ENCODE measurements at places on chromosomes 11 and 22.

DNA sequence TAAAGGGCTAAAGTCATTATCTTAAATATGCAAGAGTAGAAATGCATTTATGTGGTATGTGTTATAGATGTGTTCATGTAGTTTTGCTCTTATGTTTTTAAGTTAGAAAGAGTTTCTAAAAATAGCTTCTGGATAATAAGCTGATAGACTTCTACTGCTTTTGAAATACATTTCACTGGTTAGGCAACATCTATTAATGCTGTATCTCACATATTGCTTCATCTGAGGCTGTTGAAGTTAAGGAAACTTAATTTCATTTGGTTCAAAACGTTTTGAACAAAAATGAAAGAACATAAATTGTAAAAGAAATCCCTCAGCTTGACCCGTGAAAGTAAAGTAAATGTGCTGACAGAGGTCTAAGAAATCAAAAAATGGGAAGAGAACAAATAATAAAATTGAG, 164.0 kb upstream of the CTSC start:
- DNase-seq, result no peak

GRCh38 chr11:12544986-12545775, 129.0 kb upstream of the TEAD1 start:
- DNase-seq, result no peak

DNA sequence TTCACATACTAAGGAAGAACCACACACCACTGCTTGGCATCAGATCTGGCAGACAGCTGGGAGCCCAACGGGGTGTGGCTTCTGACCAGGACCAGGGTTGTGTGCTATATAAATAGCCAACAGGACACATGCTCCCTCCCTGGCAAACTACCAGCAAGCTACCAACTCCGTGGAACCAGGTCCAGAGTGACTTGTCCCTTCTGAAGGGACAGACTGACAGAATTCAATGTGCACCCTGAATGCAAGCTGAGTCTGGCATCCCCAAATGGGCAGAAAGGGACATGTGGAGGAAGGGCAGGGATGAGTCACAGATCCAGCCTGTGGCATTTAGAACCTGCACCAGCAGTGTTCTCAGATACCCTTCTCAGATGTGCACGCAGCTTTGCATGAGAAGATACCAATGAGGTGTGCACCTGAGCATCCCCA, 92.9 kb downstream of the MICAL3 start:
- no peak for DNase-seq

DNA sequence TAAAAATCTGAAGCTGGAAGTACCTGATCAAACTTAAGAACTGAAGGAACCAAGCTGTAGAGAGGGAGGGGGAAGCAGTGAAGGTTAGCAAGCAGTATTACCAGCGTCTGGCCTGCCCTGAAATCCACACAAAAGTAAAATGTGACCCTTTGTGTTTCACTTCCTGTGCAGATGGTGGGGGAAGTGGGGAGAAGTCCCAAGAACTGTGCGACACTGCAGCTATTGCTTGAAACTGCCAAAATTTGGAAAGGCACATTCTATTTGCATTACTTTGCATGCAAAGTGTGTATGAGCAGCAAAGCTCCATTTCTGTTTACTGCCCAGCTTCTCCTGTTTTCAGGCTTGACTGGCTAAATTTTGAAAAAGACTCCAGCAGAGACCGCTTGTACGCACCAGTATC, 72.1 kb upstream of the BMAL1 start:
- no peak for DNase-seq

DNA sequence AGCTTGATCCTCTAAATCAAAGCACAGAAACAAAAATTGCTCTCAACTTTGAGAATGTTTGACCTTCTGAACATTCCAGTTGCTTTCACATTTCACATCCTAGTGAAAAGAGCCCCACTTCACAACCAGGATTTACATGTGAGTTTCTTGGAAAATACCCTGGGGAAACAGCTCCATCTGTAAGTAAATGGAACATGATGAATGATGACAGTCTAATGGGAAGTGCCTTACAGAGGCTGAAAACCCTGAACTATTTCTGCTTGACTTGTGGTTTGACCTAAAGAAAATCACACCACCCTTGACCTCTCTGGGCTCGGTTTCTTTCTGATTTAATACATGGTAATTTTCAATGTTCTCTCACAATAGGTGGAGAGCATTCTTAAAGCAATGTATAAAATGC, 499.4 kb upstream of the API5 start:
- DNase-seq, result no peak

DNA sequence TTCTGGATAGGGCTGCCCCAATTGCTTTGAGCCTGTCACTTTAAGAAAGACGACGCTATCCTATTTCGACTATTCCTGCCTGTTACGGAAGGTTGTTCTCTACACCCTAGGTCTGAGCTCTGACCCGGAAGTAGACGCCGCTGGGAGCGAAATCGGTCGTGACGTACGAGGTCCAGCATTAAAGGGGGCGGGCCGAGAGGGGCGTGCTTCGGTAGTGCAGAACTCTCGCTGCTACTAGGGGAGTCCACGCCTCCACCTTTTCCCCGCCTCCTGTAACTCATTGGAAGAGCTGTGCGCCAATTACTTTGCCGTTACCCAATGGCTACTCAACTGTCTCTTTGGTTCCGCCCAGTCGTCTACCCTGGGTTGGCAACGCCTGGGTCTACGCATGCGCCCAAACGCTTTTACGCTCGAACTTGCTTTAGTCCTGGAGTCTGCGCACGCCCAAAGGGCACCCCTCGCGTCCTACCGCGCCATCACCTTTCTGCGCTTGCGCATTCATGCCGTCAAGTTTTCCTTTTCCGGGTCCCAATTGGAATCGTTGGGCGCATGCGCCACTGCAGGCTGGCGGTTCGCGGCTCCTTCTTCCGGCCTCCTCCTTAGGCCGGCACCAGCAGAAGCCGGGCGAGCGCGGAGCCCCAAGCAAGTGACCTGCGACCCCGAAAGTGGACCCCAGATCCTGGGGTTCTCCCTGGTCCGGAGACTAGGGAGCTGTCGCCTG, at the start of gene PCNX3:
Gene PCNX3, plus strand, starts transcription at position 548 of the 721 bp plus-strand sequence. CDS start 536 bp downstream, outside the sequence.
- DNase-seq, result peak; percentile 99

- DNase-seq, result no peak
Observed at GRCh38 chr22:16932577-16932976, 75.4 kb downstream of the GAB4 start.

- DNase-seq, result no peak
Observed at GRCh38 chr11:57357856-57358255, 19.7 kb downstream of the P2RX3 start.

DNA sequence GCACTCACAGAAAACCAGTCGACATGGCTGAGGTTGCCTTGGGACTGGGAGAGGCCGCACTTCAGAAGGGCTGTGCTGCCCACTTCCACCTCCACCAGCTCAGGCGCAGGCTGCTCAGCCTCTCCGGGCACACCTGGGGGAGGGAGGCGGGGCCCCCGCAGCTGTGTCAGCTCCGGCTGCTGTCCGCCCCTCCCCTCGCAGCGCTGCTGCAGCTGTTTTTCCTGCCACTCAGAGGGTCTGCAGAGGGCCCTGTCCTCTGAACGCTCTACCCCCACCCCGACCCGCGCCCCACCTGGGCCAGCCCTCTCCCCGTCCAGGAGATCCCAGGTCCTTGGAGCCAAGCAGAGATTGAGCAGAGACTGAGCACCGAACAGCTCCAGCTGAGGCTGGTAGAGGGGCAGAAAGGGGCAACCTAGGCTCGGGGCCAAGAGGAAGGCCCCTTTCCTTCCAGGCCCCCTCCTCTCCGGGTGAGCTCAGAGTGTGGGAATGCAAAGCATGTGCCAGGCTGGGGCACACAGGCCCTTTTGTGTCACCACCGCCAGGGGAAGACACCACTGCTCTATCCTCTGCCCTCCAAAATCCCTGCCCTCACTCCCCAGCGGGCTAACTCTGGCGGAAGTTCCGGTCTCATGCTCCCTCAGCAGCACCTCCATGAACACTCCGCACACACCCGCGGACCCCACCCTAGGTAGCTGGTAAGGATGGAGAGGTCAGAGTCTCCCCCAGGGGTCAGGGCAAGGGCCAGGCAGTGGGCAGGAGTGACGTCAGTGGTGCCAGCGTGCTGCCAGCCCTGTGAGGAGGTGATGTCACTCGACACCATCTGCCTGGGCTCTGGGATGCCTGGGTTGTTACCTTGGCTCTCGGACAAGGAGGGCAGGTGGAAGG, 1.6 kb downstream of the MCAM start:
- DNase-seq, result peak; percentile 38

- no peak for DNase-seq
Observed at GRCh38 chr22:47073075-47073474, 310.6 kb downstream of the TBC1D22A start.

GRCh38 chr11:23138761-23139160, 278.5 kb upstream of the CCDC179 start:
- DNase-seq, result no peak

GRCh38 chr11:83006877-83007330, 64.8 kb downstream of the RAB30 start:
- DNase-seq, result no peak

DNA sequence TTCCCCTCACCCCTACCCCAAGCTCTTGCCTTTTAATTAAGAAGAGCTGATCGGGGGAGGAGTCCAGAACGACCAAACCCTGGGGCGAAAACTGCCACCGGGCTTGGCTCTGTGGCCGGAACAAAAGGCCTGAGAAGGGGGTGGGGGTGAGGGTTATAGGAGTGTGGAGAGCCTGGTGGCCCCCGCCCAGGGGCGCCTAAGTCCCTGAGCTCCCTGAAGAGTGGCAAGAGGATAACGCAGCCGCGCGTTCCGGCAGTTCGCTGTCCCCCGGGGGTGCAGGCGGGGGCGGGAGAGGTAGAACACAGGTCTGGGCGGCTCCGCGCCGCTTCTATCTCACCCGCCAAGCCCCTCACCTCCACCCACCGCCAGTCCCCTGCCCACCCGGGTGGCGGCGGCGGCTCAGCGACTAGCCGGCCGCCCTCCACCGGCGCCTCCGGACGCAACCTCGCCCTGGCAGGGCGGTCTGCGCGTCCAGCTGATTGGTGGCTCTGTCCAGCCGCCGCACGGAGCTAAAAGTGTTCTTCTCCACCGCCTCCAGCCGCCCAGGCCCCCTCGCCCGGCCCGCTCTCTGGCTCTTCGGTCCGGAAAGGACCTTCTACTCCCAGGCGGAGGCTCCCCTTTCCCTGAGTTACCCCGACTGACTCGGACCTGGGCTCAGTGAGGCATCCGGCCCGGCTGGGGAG, 18.7 kb upstream of the BDNF start:
- DNase-seq, result no peak

DNA sequence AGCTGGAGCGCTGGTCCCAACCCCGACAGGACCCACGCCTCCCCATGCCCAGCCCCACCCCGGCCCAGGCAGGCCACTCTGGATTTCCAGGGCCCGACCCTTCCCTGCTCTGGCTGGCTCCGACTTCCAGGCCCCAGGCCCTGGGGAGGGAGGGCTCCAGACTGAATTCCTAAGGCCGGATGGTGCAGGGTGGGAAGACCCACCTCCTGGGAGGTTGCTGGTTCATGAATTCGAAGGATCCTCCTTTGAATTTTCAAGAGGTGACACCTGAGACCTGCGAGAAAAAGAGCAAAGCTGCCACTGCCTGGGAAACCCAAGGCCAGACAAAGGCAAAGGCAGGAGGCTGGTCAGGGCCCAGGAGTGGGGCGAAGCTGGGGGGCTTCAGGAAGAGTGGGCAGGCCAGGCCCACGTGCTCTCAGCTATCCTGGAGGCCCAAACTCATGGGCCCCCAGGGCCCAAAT, 47.0 kb upstream of the LINC01488 start:
- no peak for DNase-seq

DNA sequence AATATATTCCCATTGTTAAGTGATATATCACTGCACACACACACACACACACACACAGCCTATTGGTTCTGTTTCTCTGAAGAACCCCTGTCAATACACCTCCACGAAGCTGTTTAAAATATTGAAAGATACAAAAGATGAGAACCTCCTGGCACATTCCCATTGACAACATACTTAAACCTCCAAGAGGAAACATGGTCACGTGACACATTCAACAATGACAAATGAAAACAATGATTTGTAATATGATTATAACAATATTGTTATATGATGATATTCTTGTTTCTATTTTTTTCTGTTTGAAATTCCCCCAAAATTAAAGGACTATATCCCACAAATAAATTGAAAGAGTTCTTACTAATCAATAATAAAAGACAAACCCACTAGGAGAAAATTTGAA, 1344.9 kb downstream of the BRD1 start:
- DNase-seq, result no peak

DNA sequence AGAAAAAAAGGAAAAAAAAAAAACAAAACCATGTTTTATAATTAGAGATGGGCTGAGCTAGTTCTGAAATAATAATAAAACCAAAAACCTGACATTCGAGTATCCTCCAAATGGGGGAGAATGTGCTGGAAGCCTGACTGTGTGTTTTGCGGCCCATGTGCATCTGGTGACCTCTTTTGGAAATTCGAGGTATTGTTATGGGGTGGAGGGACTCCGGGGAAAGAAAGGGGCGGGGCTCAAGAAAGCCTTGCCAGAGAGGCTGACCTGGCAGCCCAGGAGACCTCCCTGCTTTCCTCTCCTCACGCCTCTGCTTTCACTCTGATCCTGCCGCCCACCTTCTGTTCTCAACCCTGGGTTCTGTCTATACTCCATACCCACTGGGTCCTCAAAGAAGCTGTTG, 72.9 kb downstream of the CTTN start:
- DNase-seq, result no peak

- DNase-seq, result no peak
Observed at GRCh38 chr11:44618561-44619425, 53.3 kb downstream of the CD82 start.

DNA sequence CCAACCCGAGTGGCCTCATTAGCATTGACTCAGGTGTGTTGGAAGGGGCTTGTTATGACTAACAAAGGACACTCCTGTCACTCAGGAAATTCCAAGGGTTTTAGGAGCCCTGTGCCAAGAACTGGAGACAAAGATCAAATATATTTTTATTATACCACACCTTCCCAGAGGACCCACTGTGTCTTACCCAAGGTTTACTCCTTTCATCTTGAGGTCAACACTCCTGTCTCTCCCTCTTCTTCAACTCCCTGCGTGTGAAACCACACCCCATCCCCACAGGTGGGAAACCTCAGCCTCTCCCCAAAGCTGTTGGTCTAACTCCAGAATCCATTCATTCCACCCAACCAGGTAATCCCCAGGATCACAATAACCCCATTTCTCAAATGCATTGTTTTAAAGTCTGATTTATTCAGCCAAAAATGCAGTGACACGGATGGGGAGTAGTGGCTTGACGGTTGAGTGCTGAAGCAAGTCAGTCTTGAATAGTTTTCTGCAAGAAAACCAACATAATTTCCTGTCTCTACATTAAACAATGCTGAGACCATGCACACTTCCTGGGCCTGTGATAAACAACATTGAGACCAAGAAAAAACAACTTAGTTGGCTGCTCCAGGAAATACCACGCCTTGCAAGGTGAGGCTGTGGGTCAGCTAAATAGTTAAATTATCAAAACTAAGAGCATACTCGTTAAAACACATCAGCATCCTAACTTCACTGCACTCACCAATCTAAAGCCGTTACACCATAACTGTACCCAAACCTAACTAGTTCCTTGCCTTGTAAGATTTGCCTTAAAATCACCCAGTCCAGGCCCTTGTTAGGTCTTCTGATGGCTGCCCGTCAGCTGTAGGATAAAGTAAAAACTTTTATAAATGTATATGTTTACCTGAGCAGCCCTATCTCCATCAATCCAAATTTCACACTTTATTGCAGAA, 38.5 kb upstream of the SPON1 start:
- no peak for DNase-seq

GRCh38 chr11:13038366-13038765, 29.2 kb downstream of the RASSF10 start:
- no peak for DNase-seq

- DNase-seq, result no peak
Observed at GRCh38 chr11:18027475-18027874, 14.6 kb upstream of the SERGEF start.

GRCh38 chr11:74681686-74682651, 49.3 kb downstream of the CHRDL2 start:
- DNase-seq, result no peak

Measured in effector memory CD8-positive, alpha-beta T cell (primary cell).